ENCODE measurements at places on chromosomes 1 and 21.

DNA sequence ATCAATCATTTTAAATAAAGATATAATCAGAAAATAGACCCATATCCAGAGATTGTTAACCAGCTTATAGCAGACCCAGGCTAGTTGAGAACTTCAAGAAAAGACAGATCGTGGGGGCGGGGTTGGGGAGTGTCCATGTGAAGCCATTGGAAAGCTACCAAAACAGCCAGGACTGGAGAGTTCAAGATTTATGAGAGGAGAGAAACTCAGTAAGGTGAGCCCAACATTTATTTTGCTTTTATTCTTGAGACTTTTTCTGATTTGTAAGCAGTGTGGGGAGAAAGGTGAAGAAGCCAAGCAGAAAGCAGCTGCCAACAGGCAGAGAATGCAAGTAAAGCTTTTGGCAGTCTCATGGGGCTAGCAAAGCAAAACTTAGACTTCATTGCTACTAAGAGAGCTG is 179.9 kb downstream of the VPS13D start:
- DNase-seq, result no peak

DNA sequence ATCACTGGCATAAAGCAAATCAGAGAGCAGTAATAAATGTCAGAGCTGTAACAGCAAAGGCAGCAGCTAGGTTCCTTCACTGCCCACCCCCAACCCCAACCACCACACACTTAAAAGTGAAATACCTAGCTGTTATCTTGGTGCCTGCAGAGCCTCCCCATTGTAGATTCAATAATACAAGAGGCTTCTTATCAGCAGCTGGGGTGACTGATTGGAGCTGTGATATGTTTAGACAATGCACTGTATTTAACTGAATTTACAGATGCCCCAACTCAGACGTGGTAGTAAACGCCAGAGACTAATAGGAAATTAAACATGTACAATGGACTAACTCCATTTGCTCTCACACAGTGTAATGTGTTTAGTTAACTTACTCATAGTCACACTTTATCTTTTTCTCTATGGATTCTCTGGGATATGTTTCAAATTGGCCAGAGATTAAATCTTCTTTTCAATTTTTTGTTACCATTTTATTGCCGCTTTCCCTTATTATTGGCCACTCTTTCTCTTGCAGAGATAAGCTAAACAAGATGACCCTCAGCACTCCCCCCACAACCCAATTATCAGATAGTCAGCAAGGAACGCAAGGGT is 117.1 kb downstream of the ESRRG start:
- DNase-seq, result no peak

- DNase-seq, result no peak
These were observed 3.7 kb downstream of the BACH1 start for GRCh38 chr21:29302359-29302875.

DNA sequence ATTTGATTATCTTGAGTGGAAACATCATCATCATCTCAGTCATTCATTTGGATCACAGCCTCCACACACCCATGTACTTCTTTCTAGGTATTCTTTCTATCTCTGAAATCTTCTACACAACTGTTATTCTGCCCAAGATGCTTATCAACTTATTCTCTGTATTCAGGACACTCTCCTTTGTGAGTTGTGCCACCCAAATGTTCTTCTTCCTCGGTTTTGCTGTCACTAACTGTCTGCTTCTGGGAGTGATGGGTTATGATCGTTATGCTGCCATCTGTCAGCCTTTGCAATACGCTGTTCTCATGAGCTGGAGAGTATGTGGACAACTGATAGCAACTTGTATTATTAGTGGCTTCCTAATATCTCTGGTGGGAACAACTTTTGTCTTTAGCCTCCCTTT is 19.3 kb downstream of the OR10R2 start:
- DNase-seq, result no peak

DNA sequence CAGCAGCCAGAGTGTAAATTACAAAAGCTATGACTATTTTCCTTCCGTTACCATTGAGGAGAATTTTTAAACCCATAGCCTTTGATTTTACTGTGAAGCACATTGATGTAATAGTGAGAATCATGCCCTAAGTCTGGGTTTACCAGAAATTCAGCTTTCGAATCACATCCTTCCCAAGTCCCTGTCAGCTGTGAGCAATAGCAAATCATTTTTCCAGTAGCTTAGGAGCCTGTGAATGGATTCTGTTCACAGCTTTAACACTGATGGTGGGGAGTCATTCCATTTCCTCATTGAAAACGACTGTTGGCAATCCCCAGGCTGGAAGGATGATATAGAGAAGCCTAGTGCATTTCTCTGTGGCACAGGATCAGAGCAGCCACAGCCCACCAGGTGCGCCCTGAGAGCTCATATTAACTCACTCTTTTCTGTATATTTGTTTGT is 82.2 kb upstream of the C1orf105 start:
- DNase-seq, result no peak

- no peak for DNase-seq
These were observed 22.9 kb upstream of the SLC19A2 start for GRCh38 chr1:169508432-169509338.

DNA sequence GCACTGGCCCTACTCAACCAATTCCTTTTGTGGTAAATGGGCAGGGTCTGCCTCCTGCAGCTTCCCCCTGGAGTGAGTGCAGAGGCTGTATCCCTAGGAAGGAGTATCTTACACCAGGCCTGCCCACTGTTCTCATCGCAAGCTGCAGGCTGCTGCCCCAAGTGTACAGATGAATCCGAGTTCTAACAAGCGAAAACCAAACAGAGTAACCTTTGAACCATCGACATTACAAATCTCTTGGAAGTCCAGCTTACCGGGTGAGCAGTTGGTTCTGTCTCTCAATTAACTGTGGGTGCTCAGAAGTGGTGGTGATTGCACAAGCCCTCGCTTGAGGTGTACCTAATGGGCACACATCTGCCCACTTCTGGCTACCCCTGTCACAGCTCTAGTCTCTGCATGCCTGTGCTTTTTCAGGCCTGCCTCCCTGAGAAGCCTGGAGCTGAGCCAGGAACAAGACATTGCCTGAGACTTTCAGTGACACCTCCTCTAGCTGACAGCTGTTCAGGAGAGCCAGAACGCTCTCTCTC is 22.7 kb downstream of the INAVA start:
- DNase-seq, result peak; percentile 72

GRCh38 chr1:41431490-41432350 is 52.8 kb downstream of the EDN2 start:
- DNase-seq, result peak; percentile 91

GRCh38 chr1:119702384-119702783 is 9.3 kb upstream of the PHGDH start:
- no peak for DNase-seq

- peak; percentile 67 for DNase-seq
These were observed 32.5 kb upstream of the COL6A2 start for GRCh38 chr21:46065215-46065913.

GRCh38 chr1:44515416-44515815 is 110.4 kb downstream of the RNF220 start:
- DNase-seq, result no peak

DNA sequence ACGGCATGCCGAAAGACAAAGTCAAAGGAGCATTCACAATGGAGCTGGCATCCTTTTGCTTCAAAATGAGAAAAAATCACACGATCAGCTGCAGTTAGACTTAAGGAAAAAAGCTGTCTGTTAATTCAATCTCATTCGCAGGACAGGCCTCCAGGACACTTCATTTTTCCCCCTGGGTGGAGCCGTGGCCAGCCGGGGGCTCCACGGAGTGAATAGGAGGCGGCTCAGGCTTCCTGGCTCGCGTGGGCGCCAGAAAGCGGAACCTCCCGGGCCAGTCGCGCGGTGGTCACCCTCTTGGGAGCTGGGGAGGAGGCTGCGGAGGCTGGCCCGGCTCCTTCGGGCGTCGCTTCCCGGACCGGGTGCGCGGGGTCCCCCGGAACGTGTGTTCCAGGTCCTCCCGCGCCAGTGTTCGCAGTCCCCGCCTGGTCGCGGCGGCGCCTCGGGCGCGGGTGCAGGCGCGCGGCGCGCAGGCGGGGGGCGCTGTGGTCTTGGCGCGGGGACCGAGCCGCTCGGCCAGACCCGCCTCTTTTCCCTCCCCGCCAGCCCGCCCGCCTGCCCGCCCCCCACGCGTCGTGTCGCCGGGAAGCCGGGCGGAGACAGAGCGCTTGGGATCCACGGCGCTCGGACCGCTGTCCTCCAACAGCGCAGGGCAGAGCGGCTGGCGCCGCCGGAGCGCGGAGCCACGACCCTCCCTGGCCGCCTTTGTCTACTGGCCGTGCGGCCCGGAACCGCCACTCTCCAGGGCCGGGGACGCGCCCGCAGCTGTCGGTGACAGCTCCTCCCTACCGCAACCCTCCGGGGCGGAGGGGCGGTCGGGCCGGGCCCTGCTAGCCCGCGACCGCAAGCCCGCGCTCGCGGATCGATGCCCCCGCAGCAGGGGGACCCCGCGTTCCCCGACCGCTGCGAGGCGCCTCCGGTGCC is at the start of gene RHOU:
RHOU (plus strand) TSS at position 599 of the 921 bp plus-strand sequence; CDS start at position 863, 264 bp downstream.
- peak; percentile 38 for DNase-seq

DNA sequence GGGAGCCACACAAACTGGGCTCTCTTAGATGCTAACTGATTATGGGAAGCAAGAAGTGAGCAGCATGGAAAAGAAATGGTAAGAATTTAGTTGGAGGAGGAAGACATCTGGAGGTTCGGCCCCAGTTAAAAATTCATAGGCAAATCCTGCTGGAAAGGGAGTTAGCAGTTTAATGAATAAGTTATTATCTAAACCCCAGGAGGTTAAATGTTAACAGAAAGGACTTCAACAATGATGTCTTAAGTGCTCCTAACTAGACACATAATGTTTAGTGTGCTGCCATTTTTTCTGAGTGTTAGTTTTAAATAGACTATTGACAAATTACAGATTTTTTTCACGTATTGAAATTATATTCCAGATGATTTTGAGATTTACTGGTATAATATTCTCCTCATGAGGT is 1265.3 kb upstream of the ADGRL2 start:
- no peak for DNase-seq

- no peak for DNase-seq
These were observed 11.2 kb downstream of the MEF2D start for GRCh38 chr1:156489166-156489934.

DNA sequence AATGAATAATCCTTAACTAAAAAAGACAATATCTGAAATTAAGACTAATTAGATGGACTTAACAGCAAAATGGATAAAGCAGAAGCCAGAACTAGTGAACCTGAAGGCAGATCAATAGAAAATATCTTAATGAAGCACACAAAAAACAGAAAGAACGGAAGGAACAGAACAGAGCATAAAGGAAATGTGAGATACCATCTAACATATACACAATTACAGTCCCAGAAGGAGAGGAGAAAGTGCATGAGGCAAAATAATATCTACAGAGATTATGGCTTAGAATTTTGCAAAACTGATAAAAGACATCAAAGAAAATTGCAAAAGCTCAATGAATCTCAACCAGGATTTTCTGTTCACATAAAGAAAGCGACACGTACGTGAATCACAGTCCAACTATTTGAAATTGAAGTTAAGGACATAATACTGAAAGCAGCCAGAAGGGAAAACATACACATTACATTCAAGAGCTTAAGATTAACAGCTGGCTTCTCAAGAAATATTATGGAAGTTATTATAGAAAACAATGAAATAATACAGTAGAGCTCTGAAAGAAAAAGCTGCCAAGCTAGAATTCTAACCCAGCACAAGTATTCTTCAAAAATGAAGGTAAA is 182.0 kb downstream of the CDC42BPA start:
- DNase-seq, result no peak

DNA sequence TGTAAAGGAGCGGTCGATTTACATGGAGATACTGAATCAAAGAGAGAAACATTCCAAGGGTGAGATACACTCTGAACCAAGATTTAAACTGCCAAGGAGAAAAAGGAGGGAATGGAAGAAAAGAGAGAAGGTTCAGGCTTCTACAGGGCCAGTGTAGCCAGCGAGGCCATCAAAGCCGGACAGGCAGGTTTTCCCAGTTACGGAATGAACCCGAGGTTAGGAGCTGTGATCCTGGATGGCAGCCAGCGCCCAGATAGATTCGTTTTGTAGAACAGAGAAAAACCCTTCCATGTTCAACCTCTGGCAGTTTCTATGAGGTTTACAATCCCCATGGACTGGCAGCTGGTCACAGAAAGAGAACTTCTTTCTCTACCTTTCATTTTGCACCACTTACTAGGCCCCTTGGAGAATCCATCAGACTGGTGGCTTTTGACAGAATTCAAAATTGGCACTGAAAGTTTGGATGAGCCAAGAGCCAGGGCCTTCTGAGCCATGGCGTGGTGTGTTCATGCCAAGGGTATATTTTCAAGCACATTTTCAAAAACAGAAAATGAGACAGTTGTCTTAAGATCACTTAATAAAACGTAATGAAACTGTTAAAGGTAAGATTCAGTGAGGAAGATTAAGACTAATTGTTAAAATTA is 171.5 kb downstream of the RUNX1 start:
- peak; percentile 65 for DNase-seq

DNA sequence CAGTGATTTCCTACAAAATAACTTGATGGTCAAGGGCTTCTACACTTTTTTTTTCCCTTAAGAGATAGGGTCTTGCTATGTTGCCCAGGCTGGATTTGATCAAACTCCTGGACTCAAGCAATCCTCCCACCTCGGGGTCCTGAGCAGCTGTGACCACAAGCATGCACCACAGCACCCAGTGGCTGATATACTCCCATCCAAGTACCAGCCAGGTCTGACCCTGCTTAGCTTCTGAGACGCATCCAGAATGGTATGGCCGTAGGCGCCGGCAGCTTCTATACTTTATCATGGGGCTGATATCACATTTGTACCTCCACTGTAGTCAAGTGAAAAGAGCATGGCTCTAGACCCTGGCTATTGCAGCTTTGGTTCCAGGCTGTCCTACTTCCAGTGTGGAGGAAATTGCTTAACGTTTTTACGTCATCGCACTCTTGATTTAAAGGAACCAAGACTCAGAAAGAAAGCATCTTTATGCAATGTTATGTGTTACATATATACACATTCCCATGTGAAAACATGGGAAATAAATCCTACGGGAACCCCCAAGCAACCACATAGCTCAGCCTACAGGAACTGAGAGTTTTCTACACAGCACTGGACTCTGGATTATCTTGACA is 39.5 kb downstream of the PDPN start:
- DNase-seq, result peak; percentile 80

DNA sequence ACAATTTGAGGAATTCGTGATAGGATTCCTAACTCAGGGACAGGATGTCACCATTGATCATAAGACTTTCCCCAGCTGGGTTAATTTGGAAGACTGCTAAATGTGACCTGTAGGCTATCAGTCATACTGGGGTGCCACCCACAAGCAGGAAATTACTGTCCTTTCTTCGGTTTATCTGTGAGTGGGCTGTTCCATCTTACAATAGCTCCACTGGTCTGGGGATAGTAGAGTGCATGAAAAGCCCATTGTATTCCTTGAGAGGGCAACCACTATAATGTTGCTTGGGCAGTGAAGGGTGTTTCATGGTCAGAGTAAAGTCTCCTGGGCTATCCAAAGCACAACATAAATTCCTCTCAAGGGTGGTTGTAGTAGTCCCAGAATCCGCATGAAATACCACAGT is 1523.0 kb upstream of the B3GALT2 start:
- no peak for DNase-seq

DNA sequence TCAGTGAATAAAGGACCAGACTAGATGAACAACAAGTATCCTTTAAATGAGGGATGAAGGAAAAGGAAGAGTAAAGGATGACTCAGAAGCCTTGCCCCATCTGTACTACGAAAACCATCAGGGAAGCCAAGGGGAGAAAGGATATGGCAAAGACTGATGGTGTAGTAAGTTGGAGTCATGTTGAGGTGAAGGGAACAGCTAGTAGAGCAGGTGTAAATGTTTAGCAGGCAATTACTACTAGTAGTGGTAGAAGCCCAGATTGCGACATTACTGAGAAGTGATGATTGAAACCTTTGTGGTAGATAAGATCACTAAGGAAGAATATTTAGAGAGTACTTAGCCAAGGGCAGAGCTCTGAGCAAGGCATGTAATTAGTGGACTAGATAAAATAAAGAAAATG is 84.0 kb downstream of the PHTF1 start:
- no peak for DNase-seq

- no peak for DNase-seq
These were observed 33.1 kb downstream of the TRIM67 start for GRCh38 chr1:231194843-231195516.

Data from lower leg skin (tissue), 4 donors.